ENCODE measurements at places on chromosomes 5 and 9.

DNA sequence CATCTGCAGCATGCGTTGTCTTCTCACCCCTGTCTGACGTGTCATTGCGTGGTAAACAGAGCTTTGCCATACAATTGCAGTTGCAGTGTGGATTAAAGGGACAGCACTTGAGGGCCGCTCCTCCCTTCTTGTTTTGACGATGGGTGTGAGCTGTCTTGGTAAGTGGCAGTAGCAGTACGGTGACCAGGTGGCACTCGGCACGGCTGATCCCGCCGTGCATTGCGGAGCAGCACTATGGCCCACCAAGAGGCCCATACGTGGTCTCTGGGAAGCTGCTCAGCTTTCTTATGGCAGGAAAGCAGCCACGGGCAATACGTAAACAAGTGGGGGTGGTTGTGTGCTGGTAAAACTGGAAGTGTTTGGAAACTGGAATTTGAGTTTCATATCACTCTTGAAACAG, 25.1 kb downstream of the EHMT1 start:
- no peak for DNase-seq

DNA sequence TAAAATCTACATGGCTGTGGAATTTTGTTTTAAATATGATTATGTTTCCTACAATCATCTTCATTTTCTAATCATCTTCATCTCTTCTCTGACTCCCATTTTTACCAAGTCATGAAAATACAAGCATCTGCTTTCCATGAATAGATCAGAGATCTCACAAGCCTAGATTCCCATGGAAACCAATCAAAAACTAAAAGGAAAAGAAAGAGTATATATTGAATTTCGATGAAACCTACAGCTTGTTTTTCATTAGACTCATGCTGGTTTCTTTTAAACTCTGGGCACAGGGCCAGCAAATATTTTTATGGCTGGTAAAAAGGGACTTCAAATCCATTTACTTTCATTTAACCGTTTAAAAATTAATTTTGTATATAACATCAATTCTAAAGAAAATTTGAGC, 51.2 kb downstream of the INVS start:
- no peak for DNase-seq

GRCh38 chr9:117784996-117785395, 80.8 kb downstream of the TLR4 start:
- no peak for DNase-seq

GRCh38 chr5:75130818-75131349, 78.5 kb upstream of the GCNT4 start:
- DNase-seq: no peak

- DNase-seq: no peak
Observed at GRCh38 chr5:136080483-136081216, 51.9 kb downstream of the TGFBI start.

DNA sequence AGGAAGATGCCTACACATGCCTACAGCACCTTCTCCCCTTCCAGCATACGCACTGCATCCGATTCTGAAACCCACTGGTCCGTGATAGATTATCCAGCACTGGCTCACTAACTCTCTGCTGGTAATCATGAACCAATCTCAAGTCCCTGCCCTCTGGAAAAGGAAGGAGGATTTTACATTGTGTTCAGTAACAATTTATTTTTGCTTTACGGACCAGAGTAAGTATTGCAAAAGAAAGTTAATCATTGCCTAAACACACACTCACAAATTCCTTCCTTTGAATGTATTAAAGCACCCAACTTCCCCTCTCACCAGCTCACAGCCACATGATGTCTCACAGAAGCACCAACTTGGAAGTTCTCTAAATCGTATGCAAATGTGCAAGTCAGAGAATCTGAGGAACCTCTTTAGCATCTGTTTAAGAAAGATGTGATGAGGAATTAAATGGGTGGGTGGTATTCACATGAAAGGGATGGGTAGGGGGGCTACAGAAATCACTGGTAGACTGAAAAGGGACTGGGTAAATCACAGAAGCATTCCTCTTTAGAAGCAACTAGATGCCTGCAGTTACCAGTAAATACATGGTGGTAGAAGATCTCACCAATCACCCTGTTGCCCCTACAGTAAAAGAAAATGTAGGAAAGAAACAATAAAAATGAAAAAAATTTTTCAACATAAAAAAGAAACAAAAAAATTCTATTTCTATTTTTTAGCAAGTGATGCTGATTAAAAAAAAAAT, 8.4 kb downstream of the GNAQ start:
- DNase-seq: no peak

DNA sequence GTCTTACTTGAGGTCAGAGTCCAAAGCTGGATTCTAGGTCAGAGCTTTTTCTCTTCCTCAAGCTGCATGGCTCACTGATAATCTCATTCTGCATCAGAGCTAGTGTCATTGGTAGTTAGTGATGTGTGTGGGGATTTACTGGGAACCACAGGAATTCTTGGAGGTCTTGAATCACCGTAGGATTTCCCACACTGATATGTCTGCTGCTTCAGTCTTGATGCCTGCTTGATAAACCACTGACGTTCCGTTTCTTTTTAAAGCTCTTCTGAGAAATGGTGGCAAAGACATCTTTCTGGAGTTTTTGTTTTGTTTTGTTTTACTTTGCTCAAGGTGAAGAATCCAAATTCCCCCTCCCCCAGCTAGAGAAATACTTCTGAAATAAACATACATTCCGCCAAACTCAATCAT, 1.2 kb upstream of the GARIN3 start:
- DNase-seq: no peak

DNA sequence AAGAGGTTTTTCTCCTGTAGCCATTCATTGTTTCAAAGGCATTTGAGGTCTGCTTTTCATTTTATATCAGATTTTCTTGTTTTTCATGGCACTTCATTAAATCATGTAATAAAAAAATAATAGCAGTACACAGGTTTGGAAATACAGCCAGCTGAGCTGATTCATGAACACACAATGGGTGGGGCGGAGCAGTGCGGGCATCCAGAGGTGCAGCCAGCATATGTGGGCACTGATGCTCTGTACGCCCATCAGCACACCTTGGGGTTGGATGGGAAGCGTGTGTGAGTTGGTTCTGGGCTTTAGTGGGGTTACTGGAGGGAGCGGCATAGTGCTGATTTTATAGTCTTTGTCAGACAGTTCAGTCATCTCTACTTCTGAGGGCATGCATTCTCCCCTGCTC, 54.2 kb upstream of the IRX4 start:
- no peak for DNase-seq

DNA sequence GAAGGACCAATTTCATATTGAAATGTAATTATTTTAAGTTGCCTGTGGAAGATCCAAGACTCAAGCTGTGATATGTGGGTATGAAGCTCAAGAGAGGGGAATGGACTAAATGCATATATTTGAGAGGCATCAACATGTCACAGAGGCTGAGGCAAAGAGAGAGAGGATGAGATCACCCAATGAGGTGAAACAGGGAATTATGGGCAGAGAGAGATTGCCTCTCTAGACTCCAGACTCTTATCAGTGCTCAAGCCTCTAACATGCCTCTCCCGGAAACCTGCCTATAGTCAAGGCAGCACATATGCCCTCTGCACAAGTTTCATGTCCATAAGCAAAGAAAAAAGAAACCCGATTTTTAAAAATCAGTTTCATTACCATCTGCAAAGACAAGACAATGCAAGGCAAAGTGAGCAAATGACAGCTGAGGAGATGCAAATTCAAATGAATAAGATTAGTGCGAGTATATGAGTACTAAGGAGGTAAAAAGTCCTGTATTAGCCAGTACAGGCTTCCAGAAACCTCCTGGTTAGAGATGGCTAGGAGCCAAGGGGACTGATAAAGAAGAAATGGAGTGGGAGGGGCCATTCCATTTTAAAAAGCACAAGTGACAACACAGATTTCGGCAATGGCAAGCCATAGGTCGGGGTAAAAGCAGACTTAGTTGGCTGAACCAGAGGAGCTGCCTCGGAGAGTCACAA, 9.4 kb downstream of the APTX start:
- DNase-seq: no peak

- DNase-seq: no peak
Observed at GRCh38 chr9:104319198-104319597, 184.9 kb upstream of the OR13F1 start.

DNA sequence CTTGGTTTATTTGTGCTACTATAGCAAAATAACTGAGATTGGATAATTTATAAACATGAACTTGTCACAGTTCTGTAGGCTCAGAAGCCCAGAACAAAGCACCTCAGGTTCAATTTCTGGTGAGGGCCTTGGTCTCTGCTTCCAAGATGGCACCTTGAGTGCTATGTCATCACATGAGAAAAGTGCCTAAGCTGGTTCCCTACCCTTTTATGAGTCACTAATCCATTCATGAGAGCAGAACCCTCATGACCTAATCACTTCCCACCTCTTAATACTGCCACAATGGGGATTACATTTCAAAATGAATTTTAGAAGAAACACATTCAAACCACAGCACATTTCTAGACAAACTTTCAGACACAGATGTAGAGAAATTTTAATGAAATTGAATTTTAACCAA, 98.2 kb upstream of the PRSS3 start:
- DNase-seq: no peak

DNA sequence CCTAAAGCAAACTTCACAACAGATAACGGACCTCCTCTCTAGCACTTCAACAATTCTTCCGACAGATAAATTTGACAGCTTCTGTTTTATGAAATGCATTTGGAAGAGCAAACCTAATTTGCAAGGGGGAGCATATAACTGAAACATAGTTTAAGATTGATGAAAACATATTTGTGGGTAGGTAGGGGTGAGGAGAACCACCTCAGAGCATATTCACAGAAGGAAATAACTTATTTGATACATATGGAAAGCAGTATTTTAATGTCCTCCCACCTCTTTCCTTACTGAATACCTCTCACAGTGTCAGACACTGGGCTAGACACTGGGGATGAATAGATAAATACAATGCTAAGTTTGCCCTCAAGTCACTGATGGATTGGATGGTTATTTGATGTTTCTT, 384.8 kb downstream of the MAT2B start:
- DNase-seq: no peak

- no peak for DNase-seq
Observed at GRCh38 chr5:177469750-177470525, 3.5 kb downstream of the DBN1 start.

GRCh38 chr9:105712773-105713172, 18.4 kb downstream of the TMEM38B start:
- DNase-seq: no peak

- no peak for DNase-seq
Observed at GRCh38 chr5:21007781-21008180, 1019.8 kb upstream of the CDH18 start.

DNA sequence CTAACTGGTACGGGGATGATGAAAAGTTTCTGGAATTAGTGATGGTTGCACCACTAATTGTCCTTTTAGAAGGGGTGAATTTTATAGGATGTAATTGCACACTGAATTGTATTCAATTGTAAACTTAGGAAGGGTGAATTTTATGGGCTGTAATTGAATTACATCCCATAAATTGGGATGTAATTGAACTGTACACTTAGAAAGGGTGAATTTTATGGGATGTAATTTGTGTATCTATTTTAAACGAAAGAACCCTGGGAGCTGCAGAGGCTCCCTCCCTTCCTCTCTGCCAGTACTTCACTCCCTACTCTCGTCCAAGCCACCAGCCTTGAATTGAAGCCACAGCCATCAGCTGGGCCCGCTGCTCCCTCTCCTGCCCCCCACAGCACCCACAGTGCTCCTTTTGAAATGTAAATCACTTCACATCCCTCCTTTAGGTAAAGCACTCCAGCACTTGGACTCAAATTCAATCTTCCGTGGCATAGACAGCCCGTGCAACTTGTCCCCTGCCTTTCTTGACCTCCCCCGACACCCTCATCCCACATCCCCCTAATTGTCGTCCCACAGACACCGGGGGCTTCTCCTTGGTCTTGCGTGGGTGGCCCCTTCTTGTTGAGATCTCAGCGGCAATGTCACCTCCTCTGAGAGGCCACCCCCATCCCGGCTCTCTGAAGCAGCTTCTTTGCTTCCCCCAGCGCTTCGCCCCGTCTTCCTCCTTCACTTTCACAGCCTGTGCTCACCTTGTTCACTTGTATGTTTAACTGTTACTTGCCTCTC, 84.2 kb upstream of the HRH2 start:
- no peak for DNase-seq

DNA sequence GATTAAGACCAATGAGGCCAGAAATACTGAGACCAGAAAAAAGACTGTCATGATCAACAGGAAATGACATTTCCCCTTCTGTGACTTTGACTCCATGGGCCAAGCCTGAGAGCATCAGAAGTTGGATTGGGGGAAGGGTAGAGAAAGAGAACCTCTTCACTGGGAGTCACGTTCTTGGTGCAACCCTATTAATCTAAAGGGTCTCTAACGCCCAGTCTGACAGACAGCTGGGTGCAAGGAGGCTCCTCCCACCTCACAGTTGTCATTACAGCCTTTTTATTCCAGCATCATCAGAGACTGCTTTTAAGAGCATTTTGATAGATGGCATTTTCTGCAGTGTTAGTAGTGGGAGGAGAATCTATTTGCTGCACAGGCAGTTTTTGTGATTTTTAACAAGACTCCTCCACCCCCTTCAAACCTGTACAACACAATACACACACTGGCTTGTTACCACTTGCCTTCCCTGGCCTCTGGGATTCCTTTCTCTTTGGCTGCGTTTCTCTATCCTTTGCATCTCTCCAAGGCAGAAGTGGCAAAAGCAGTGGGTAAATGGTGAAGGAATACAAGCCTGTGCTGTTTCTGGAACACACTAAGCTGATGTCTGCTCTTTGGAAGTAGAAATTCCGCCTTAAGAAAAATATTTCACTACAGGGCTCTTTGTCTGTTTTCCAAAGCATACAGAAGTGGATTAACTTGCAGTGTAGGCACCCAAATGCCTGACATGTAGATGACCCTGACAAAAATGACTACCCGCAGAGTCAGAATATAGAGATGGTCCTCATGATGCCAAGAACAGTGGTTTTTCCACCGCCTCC, 310.4 kb upstream of the ZNF608 start:
- DNase-seq: no peak

DNA sequence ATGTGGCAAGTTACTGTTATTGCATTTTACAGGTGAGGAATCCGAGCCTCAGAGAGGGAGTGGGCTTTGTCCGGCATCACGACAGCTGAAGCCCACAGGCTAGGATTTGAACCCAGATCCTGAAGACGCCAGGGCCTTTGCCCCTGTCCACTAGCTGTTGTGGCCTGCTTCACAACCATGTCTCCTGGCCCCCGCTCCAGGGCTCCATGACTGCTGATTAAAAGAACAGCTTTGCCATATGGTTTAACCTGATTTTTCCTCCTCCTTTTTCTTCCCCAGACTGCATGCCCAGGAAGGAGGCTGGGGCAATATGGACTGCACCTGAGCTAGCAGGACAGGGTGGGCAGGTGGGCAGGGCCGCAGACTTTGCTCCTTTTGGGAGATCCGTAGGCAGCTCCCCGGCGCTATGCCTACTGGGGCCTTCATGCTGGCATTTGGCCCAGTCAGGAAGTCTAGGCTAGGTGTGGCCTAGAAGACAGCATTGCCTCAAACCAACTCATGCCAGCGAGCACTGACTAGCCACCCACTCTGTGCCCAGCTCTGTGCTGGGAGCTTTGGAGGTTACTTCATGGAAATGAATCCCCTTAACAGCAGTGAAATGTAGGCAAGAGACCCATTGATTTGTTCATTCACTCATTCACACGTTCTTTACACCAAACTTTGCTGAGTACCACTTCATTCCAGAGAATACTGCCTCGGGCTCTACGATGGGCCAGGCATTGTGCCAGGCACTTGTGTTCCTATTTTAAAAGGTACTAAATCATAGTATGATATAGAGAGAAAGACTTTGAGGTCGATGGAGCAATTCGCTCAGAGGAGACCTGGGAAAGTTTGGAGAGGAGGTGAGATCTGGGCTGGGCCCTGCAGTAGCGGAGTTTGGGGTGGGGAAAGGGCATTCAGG, 94.3 kb upstream of the CPEB4 start:
- DNase-seq: no peak

GRCh38 chr5:154755361-154756008, at the start of gene LARP1:
TSS of gene LARP1 (plus strand) at chr5:154755377. CDS start at chr5:154755758, 381 bp downstream.
- DNase-seq: peak; percentile 41

- peak; percentile 88 for DNase-seq
Observed at GRCh38 chr9:127388037-127388855, 8.7 kb upstream of the SLC2A8 start.

All from effector CD8-positive, alpha-beta T cell (primary cell).